ENCODE measurements at places on chromosomes 6 and 20.
A peak's percentile ranks its signal among the peaks of the same experiment; 100 is the strongest.

GRCh38 chr6:167976708-167977107 is 20.8 kb upstream of the KIF25 start:
- no peak for DNase-seq

DNA sequence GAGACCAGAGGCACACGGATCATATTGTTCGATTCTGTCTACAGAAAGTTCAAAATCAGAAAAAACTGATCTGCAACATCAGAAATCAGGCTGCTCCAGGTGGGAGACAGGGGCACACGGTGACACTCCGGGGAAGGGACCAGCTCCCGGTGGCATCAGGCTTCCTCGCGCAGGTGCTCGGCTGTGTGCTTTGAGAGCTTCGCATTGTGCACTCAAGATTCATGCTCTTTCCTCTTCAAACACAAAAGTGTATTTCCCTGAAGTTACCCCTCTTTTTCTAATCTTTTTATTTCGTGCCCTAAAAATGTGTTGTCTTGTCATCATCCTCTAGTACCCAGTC is 108.1 kb downstream of the DLL1 start:
- no peak for DNase-seq

DNA sequence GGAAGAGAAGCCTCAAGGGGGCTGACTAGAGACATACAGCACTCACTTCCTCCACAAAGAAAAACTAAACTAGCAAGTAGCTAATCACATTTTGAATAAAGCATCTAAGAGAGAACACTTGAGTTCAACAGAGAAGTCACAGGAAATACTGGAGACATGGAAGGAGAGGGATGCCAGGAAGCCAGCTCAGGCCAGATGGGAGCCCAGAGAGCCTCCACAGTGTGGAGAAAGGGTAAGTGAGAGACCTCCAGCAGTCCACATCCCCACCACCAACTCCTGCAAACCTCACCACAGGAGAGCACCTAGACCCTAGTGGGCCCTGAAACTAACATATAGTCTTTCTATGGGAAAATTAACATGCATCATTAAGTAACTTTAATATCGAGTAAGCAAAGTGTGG is 79.2 kb downstream of the EPM2A start:
- no peak for DNase-seq

GRCh38 chr6:3355358-3356055 is 96.8 kb downstream of the PSMG4 start:
- DNase-seq, result peak; percentile 42

DNA sequence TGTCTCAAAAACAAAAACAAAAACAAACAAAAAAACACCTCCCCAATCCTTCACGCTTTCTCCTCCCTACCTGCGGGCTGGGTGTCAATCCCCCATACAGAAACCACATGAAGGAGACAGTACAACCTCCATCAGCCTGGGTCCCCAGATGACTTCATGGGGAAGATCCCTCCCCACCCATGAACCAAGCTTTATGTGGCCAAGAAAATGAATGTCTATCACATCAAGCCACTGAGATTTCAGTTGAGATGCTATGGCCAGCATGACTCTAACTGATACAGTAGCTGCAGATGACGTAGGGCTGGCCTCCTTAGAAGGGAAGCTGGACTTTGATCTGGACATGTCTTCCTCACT is 21.2 kb upstream of the BNIP5 start:
- no peak for DNase-seq

GRCh38 chr6:89987830-89988229 is 93.6 kb downstream of the GJA10 start:
- DNase-seq, result no peak

DNA sequence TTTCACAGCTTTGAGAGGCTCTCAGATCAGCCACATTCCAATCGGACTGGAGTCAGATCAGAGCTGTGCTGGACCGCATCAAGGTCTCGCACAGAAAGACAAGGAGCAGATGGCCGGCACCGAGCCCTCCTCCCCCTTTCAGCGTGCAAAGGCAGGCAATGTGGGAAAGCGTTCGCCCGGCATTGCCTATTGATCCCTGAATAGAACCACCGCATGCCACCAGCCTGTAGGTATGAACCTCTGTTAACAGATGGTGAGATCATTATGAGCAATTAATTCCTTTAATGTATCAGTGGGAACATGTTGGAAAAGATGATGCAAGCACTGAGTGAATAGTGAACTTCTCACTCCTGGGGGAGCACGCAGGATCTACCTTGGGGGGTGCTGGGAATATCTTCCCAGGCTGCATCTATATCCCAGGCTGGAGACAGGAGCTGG is 117.5 kb upstream of the ID4 start:
- no peak for DNase-seq

DNA sequence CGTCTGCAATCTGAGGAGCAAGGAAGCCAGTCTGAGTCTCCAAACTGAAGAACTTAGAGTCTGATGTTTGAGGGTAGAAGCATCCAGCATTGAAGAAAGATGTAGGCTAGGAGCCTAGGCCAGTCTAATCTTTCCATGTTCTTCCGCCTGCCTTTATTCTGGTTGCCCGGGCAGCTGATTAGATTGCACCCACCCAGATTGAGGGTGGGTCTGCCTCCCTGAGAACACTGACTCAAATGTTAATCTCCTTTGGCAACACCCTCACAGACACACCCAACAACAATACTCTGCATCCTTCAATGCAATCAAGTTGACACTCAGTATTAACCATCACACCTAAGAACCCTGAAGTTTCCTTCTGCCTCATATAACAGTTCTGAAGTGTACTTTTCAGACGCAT is 350.1 kb downstream of the RFPL4B start:
- DNase-seq, result no peak

DNA sequence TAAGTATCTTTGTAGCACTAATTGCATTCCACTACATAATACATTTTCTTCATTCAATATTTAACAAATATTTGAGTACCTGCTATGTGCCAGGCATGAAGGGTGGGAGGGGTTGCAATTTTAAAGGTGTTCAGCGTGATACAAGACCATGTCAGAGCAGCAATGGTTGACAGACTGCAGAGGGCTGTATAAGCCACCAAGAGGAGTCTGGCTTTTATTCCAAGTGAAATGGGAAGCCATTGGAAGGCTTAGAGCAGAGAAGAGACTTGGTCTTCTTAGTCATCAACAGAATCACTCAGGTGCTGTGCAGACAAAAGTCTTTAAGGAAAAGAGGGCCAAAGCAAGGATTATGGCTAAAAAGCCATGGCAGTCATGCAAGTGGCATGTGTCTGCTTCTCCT is 360.8 kb upstream of the ARID1B start:
- DNase-seq, result no peak

DNA sequence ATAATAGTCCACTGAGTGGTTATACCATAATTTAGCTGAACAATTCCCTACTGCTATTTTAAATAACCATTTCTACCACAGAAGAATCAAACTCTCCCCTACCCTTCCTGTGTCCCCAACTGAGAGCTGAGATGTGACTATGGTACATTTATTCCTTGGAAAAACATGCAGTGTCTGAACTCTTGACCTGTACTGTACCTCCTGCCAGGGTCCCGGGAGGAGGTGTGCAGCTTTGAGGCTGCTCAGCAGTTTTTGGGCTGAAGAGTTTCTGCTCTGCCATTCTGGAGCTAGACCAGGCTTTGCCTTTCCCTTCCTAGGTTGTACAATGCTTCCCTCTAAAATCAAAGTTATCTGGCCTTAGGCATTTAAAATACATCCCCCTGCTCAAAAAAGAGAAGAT is 275.1 kb upstream of the SGK1 start:
- no peak for DNase-seq

DNA sequence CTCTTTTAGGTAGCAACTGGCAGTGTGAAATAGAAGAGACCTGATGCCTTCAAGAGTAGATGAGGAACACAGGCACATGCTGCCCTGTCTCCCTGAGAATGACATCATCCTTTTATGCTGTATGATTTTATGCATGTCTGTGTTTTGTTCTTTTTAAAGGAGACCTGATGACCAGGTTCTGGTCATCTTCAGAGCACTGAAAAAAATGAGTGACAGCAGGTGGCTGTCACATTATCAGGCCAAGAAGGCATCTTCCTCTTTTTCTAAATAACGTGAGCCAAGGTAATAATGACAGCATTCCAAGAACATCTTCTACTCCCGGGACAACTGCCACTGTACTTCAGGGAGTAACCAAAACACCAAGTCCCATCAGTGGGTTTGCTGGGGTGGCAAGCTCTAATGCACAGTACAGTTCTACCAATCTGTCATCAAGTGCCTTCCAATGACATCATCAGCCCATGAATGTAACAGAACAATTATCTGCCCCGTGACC is 28.9 kb downstream of the CNKSR3 start:
- no peak for DNase-seq
